ENCODE measurements at places on chromosomes 7 and 10.

GRCh38 chr7:104993217-104993862 lies 20.7 kb upstream of the KMT2E start:
- no peak for DNase-seq

DNA sequence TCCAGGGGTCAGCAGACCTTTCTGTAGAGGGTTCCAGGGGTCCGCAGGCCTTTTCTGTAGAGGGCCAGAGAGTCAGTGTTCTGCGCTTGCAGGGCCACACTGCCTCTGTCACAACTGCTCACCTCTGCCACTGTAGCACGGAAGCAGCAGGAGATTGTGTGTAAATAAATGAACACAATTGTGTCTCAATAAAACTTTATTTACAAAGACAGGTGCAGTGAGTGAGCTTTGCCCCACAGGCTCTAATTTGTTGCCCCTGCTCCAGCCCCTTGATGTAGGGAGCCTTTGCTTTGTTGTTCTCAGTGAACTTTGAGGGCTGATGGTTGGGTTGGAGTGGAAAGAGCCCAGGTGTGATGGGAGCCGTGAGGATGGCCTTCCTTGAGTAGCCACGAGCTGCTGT lies 67.8 kb downstream of the MGMT start:
- no peak for DNase-seq

DNA sequence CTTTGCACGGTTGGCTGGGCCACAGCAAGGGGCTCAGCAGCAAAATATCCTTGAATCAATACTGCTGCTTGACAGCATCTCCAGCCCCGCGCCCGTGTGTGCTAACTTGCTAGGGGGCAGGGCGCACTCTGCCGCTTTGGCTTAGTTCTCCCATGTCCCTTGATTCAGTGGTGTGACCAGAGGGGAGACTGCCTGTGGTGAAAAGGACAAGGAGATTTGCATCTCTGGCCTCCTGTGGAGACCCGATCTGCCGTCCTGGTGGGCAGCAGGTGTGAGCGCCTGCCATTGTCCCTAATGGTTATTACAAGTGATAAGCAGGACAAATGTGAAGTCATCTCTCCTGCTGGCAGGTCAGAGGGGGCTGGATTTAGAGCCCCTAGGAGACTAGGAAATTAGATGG lies 500.2 kb upstream of the GALNT17 start:
- no peak for DNase-seq

DNA sequence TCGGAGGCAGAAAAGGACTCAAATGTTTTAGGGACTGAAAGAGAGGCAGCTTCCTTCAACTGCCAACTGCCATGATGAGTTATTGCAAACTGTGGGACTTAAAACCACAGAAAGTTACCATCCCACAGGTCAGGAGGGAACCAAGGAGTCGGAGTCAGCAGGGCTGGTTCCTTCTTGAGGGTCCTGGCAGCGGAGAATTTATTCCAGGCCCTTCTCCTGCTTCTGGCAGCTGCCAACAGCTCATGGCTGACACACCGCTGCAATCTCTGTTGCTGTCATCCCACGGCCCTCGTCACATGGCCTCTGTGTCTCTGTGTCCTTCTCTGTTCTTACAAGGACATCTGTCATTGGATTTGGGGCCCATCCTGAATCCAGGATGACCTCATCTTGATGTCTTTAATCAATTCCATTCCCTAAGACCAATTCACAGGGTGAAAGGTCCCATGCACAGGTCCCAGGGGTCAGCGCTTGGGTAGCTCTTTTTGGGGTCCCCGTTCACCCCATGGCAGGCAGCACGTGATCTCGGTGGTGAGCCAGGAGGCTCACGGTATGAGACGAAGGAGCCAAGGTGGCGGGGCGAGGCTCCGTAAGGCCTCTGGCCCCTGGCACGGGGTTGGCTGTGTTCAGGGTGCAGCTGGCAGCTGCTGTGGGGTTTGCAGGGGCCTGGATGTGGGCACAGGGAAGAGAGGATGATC lies 27.4 kb upstream of the PSMG3 start:
- no peak for DNase-seq

- no peak for DNase-seq
These were observed 623 bp downstream of the INPP5A start for GRCh38 chr10:132538031-132538789.

DNA sequence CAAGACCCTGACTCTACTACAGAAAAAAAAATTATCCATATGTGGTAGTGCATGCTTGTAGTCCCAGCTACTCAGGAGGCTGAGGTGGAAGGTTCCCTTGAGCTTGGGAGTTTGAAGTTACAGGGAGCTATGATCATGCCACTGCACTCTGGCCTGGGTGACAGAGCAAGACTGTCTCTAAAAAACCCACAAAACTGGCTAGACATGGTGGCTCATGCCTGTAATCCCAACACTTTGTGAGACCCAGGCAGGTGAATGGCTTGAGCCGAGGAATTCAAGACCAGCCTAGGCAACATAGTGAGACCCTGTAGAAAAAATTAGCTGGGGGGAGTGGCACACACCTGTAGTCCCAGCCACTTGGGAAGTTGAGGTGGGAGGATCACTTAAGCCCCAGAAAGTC lies 32.9 kb upstream of the CHST3 start:
- no peak for DNase-seq

- DNase-seq: no peak
These were observed 81.6 kb downstream of the CYP51A1 start for GRCh38 chr7:92052684-92053083.

DNA sequence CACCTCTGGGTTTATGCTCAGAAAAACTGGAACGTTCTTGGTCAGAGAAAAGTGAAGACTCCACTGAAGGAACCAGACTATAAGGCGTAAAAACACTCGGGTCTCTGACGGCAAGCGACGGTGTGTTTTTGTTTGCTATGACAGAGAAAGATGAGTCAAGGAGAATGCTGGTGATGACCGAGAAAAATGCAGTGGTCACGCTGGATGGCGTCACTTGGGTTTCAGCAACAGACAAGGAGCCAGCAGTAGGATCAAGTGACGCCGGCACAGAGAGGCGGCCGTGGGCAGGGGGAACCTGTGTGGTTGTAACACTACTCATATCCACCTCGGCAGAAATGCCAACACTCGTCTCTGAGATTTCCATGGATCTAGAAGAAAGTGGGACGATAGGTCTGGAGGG lies 63.4 kb downstream of the KIAA1549 start:
- no peak for DNase-seq

DNA sequence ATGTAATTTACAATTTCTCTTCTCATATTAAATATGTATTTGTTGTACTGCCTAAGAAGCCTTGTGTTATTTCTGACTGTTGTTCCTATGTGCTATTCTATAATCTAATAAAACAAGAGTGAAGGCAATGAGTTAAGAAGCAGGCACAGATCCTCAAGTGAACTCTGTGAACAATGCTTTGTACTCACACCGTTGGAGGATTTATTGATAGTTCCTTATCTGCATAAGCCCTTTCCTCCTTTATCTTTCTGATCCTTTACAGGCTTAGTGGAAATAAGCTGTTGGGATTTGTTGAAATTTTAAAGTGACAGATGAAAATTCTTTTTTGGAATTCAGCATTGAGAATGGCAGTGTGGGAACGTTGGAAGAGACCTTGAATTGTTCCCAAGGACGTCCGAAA lies 329.6 kb upstream of the NPVF start:
- no peak for DNase-seq

- peak; percentile 20 for DNase-seq
These were observed 45.5 kb downstream of the VOPP1 start for GRCh38 chr7:55526770-55527169.

- no peak for DNase-seq
These were observed 130.0 kb downstream of the PLXNA4 start for GRCh38 chr7:132446260-132446659.

GRCh38 chr7:97298561-97298960 lies 181.1 kb downstream of the SDHAF3 start:
- no peak for DNase-seq

DNA sequence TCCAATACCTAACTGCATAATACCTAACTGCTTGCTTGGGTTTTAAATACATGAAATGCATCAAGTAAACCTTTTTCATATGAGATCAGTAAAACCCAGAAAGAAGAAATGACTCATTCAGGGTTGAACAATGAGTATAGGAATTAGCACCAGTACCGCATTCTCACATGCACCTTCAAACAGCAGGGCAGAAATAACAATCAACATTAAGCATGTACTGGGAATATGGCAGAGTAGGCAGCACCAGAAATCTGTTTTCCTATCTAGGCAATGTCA lies 850.3 kb upstream of the SORCS1 start:
- DNase-seq: no peak

GRCh38 chr10:42941790-42942189 lies 135.1 kb upstream of the RET start:
- DNase-seq: no peak

GRCh38 chr7:93212881-93213280 lies 13.4 kb downstream of the HEPACAM2 start:
- DNase-seq: no peak

DNA sequence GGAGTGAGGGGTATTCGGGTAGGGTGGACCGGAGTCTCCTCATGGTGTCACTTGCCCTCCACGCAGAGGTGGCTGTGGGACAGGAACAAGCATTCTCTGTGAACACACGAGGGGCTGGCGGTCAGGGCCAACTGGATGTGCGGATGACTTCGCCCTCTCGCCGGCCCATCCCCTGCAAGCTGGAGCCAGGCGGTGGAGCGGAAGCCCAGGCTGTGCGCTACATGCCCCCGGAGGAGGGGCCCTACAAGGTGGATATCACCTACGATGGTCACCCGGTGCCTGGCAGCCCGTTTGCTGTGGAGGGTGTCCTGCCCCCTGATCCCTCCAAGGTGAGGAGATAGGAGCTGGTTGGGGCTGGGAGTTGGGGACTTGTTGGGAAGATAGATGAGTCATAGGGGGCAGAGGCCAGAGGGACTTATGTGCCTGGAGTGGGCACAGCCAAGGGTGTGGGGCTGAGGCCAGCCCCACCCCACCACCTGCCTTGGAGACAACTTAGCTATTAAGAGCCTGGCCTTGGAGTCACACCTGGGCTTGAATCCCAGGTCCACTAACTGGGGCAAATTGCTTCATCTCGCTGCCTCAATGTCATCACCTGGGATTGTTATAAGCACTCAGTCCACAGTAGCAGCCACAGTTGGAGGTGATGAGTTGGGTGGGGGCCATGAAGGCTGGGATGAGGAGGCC lies 13.9 kb downstream of the FLNC start:
- no peak for DNase-seq

GRCh38 chr10:72561745-72562166 lies 64.1 kb downstream of the MICU1 start:
- DNase-seq: no peak

DNA sequence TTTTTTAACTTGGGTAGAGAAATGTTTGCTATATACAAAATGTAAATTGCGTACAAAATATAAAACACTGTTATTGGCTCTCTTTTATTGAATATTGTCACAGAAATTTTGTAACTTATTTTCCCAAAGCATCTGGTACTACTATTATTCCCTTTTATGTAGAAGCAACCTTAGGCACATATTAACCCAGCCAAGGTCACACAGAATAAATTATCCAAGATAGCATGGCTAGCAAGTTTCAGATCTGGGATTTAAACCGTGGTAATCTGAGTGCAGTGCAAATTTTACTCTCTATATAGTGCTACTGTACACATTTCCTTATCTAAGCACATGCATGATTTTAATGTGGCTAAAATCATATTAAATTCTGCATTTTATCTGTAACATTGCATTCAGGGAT lies 1190.5 kb upstream of the LRRTM3 start:
- no peak for DNase-seq

- DNase-seq: no peak
These were observed 129.3 kb downstream of the PKD1L1 start for GRCh38 chr7:47818796-47819606.

- DNase-seq: no peak
These were observed 19.6 kb upstream of the CFAP46 start for GRCh38 chr10:132961787-132962622.

- DNase-seq: no peak
These were observed 27.9 kb downstream of the PAPOLB start for GRCh38 chr7:4833691-4834600.

- no peak for DNase-seq
These were observed 2.7 kb upstream of the PRKRIP1 start for GRCh38 chr7:102393467-102393866.

- DNase-seq: no peak
These were observed 106.8 kb upstream of the PDCD4 start for GRCh38 chr10:110764793-110765512.

GRCh38 chr7:55148571-55148970 lies 129.8 kb downstream of the EGFR start:
- no peak for DNase-seq

DNA sequence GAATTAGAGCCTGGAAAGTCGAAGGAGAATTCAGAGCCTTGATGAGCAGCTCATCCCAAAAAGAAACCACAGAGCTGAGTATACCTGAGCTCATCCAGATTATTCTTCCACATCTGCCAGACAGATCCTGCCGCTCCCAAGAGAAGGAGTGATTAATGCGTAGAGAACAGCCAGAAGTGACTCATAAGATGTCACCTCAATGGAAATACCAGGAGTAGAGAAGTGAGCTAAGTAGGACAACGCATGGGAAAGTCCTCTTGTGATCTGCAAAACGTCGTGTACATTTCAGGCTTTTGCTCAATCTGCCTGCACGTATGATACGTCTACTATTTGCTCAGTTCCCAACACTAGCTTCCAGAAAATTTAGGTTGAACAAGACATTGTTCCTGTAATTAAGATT lies 230.5 kb upstream of the AUTS2 start:
- no peak for DNase-seq

- no peak for DNase-seq
These were observed 40.4 kb upstream of the INPP5A start for GRCh38 chr10:132497063-132497680.

GRCh38 chr7:17940951-17941431 lies 697 bp upstream of the SNX13 start:
- no peak for DNase-seq

DNA sequence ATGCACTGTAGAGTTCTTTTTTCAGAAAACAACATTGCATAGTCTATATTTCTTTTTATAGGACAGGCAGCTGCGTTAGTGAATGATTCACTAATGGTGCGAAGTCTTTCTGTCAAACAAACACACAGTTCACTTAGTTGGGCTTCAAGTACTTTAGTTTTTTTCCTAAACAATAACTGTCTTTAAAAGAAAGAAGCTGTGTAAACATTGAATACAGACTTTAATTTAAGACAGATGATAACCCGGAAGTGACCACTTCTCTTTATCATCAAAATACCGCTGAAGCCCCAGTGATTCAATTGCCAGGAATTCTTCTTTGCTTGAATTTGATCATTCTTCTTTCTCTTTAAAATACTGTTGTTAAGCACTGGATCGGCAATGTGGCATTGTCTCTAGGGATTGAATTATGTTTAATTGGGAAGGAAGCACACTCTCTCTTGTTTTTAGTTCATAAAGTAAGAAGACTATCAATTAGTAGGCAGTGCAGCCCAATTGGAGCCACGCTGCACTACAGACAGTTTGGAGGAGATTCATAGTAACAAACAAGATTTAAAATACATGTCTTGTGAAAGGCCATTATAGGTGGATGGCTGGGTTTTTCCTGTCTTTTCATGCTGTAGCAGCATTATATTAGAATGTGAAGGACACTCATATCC lies 30.4 kb downstream of the CNTNAP2 start:
- DNase-seq: no peak

DNA sequence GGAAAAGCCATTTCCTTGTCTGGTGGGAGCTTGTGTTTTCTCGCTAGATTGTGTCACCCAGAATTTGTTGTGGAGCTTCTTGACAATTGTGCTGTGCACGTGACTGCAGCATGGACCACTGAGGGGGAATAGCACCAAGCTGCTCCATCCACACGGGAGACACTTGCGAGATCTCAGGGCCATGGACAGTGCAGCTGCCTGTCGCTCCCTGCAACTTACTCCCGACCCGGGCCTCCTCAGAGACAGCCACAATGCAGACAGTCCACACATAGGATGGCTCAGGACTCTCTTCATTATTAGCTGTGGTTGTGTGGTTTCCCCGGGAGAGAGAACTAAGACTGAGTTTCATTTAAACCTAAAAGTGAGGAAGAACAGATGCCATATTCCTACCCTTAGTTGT lies 673.2 kb upstream of the GALNT17 start:
- no peak for DNase-seq
